Naive thymus-derived CD4-positive, alpha-beta T cell (primary cell): ENCODE measurements at places on chromosomes 2 and 18.
A peak's percentile ranks its signal among the peaks of the same experiment; 100 is the strongest.

- H3K36me3 ChIP-seq, result no peaks in the 10 kb centered on the region
- no peak overlapping the region for H3K27ac ChIP-seq
- H3K27me3 ChIP-seq, result no peaks in the 10 kb centered on the region
- H3K4me3 ChIP-seq, result no peak overlapping the region
Observed at GRCh38 chr18:21490748-21491147, 109.8 kb downstream of the ESCO1 start.

DNA sequence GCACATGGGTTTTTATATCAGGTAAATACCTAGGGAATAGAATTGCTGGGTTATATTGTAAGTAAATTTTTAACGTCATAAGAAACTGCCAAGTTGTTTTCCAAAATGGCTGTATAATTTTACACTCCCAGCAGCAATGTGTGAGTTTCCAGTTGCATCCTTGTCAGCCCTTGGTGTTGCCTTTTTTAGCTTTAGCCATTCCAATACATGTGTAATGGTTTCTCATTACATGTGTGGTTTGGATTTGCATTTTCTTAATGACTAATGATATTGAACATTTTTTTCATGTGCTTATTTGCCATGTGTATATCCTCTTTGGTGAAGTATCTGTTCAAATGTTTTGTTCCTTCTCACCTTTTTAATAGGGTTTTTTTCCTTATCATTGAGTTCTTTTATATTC, 70.8 kb downstream of the ABI2 start:
- DNase-seq, result no peak
- no peak overlapping the region for H3K4me3 ChIP-seq
- H3K4me1 ChIP-seq, result no peaks in the 10 kb centered on the region
- H3K27me3 ChIP-seq, result no peaks in the 10 kb centered on the region
- no peak overlapping the region for H3K27ac ChIP-seq

GRCh38 chr2:26982102-26982742, 11.8 kb downstream of the MAPRE3 start:
- no peak overlapping the region for H3K4me3 ChIP-seq
- H3K27me3 ChIP-seq, result no peaks in the 10 kb centered on the region
- H3K4me1 ChIP-seq, result no peaks in the 10 kb centered on the region
- H3K27ac ChIP-seq, result no peak overlapping the region
- H3K36me3 ChIP-seq, result no peaks in the 10 kb centered on the region
- DNase-seq, result peak; percentile 9

DNA sequence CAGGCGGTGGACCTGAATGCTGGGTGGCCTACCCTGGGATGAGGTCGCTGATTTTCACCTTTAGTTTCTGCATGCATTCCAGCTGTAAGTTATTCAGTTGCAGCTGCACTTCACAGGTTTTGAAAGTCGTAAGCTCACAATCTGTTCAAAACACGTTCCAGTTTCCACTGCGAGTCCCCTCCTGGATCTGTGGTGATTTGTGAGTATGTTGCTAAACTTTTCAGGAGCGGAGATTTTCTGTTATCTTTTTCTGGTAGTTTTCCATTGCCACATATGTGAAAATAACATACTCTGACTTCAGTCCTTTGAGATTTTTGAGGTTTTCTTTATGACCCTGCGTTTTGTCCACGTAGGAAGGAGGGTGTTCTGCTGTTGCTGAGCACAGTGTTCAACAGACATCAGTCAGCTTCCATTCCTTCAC, 102.1 kb downstream of the SNTG2 start:
- H3K4me1 ChIP-seq, result no peaks in the 10 kb centered on the region
- no peak overlapping the region for H3K4me3 ChIP-seq
- H3K27me3 ChIP-seq, result no peaks in the 10 kb centered on the region
- no peak for DNase-seq
- H3K36me3 ChIP-seq, result no peaks in the 10 kb centered on the region

DNA sequence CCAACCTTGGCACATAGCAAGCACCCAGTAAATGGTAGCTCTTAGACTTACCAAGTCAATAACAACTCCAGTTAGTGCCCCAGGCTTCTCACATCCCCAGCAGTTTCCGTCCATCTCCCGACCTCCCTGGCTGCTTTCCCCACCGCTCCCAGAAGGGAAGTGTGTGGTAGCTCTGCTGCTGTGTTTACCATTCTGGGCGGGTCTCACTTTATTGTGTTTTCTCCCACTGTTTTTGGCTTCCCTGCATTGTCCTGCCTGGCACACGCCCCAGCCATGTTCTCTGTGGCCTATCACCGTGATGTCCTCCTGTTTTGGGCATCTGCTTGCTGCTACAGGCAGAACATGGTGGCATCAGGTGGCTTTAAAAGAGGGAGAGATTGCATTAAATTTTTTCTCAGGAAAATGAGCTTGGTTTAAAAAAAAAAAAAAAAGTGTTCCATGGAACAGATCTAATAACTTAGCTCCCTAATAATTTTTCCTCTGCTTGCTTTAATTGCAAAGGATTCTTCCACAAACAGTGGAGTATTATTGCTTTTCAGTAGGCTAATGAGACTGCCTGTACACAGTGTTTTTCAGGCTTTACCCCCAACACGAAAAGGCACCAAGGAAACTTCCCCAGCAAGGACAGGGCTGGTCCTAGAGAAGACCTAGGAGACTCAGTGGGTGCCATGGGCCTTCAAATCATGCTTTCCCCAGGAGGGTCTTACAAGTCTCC, 8.0 kb upstream of the COX7A2L start:
- H3K4me3 ChIP-seq, result no peak overlapping the region
- no peaks in the 10 kb centered on the region for H3K4me1 ChIP-seq
- no peak overlapping the region for H3K27ac ChIP-seq
- no peak for DNase-seq
- no peaks in the 10 kb centered on the region for H3K27me3 ChIP-seq
- no peaks in the 10 kb centered on the region for H3K36me3 ChIP-seq

DNA sequence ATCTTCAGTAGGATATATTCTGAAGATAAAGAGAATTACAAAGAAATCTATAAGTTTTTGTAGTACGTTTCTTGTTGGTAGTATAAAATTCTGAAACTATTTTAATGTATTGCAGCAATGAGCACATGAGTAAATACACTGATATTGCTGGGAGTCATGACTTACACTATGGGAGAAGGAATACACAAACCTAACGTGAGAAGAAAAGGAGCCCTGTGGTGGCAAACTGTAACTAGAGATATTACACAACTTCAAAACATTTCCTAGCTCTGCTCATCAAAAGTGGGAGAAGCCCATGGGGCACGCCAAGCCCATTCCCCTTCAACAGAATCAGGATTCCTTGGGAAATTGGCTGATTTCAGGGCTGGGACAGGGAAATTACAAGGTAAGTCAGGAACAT, 20.5 kb downstream of the SPIRE1 start:
- no peaks in the 10 kb centered on the region for H3K4me1 ChIP-seq
- H3K4me3 ChIP-seq, result no peak overlapping the region
- DNase-seq, result no peak

DNA sequence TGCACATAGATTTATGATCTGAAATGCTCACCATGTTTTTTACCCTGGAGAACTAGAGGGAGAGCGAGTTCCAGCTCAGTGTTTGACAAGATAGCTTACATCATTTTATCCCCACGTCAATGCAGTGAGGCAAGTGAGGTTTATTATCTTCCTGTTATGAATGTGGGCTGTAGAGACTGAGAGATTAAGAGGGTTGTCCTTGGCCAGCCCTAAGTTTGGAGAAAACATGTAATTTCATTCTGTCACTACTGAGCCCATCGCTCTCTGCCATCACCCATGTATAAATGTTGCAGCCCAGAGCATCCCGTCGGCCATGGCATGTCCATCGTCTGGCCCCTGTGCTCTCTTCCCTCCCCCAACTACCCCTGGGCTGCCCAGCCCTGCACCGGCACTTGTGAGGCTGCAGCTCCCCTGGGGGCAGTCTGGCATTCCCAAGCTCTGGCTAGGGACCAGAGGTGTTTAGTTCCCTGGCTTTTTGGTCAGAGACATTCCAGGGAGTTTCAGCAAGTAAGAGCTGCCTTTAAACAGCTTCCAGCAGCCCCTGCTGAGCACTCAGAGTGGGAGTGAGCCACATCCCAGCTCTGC, 136.7 kb downstream of the ANTXR1 start:
- H3K27ac ChIP-seq, result no peak overlapping the region
- H3K36me3 ChIP-seq, result no peaks in the 10 kb centered on the region
- DNase-seq, result no peak
- H3K27me3 ChIP-seq, result no peaks in the 10 kb centered on the region

DNA sequence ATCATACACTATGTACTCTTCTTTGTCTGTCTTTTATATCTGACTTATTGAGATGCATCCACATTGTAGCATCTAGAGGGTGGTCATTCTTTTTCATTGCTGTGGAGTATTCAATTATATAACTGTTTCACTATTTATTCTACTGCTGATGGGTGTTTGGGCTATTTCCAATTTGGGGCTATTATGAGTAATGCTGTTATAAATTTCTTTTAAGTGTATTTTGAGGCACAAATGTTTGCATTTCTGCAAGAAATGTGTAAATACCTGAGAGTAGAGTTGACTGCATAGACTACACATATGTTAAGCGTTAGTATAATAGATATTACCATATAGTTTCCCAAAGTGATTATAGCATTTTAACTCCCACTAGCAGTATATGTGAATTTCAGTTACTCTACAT, 26.9 kb upstream of the PPP1R1C start:
- no peaks in the 10 kb centered on the region for H3K36me3 ChIP-seq
- H3K27ac ChIP-seq, result no peak overlapping the region
- H3K4me1 ChIP-seq, result no peaks in the 10 kb centered on the region
- H3K27me3 ChIP-seq, result no peaks in the 10 kb centered on the region

- H3K4me1 ChIP-seq, result no peaks in the 10 kb centered on the region
- no peak overlapping the region for H3K4me3 ChIP-seq
- H3K36me3 ChIP-seq, result no peaks in the 10 kb centered on the region
- H3K27ac ChIP-seq, result no peak overlapping the region
- no peak for DNase-seq
Observed at GRCh38 chr18:68275616-68276015, 439.3 kb downstream of the TMX3 start.

- DNase-seq, result no peak
- H3K4me3 ChIP-seq, result no peak overlapping the region
- peaks cover 9% of the 10 kb centered on the region for H3K4me1 ChIP-seq
- no peaks in the 10 kb centered on the region for H3K36me3 ChIP-seq
- peaks cover 16% of the 10 kb centered on the region for H3K27me3 ChIP-seq
Observed at GRCh38 chr2:176193048-176193447, 4.6 kb downstream of the HOXD1 start.

DNA sequence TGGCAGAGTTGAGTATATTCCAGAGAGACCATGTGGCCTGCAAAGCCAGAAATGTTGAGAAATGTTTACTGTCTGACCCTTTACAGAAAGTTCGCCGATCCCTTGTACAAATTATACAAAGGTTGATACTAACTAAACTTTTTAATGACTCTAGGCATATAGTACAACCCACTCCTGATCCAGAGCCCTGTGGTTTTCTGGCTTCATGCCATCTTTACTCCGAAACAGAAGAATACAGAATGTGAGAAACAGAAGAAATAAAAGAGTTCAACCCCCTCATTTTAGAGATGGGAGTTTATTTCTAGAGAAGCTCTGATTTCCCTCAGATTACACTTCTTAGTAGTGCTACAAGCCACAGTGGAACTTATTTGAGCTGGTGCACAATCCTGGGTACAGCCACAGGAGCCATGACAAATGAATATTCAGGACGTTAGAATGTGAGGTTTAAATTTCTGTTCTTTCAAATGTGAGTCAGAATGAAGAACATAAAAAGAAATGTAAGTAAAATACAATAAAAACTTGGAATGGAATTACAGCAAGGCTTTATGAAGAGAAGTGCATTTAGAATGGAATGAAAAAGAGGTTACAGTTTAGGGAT, 38.0 kb upstream of the SMCHD1 start:
- no peaks in the 10 kb centered on the region for H3K27me3 ChIP-seq
- H3K27ac ChIP-seq, result no peak overlapping the region
- no peaks in the 10 kb centered on the region for H3K4me1 ChIP-seq
- DNase-seq, result no peak
- H3K4me3 ChIP-seq, result no peak overlapping the region

- DNase-seq, result no peak
- H3K27ac ChIP-seq, result no peak overlapping the region
- no peaks in the 10 kb centered on the region for H3K36me3 ChIP-seq
- no peaks in the 10 kb centered on the region for H3K27me3 ChIP-seq
- no peak overlapping the region for H3K4me3 ChIP-seq
Observed at GRCh38 chr2:225334514-225334913, 65.0 kb upstream of the NYAP2 start.

- no peaks in the 10 kb centered on the region for H3K4me1 ChIP-seq
- no peaks in the 10 kb centered on the region for H3K27me3 ChIP-seq
- no peak overlapping the region for H3K4me3 ChIP-seq
Observed at GRCh38 chr2:33230842-33231241, 245.6 kb upstream of the RASGRP3 start.

DNA sequence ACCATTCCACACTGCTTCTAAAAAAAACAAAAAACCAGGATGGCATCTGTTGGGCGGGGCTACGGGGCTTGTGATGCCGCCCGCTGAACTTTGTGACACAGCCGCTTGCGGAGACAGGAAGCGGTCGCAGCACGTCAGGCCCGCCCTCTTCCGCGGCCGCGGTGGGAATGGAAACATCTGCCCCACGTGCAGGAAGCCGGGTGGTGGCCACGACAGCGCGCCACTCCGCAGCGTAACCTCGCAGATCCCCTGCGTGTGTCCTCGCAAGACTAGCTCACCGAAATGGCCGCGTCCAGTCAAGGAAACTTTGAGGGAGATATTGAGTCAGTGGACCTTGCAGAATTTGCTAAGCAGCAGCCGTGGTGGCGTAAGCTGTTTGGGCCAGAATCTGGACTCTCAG, 168.5 kb downstream of the SUCLG1 start:
- DNase-seq, result no peak
- no peaks in the 10 kb centered on the region for H3K4me1 ChIP-seq
- no peaks in the 10 kb centered on the region for H3K36me3 ChIP-seq
- H3K27ac ChIP-seq, result no peak overlapping the region

DNA sequence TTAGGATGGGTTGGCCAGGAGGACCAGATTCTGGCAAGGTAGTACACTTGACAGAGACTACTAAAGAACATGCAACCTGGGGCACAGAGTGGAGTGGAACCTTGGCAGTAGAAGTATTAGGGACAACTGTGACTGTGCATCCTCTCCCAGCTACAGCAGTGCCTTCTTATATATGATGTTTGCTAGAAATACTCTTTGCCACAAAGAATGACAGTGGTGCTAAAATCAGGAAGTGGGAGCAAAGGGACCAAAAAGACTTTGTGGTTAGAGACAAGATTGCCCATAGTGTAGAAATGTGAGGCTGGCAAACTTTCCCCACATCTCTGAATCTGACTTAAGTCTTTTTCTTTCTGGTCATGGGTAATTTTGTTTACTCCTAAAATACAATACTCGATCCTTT, 9.4 kb upstream of the SLC38A11 start:
- H3K4me3 ChIP-seq, result no peak overlapping the region
- DNase-seq, result no peak
- H3K27ac ChIP-seq, result no peak overlapping the region
- H3K27me3 ChIP-seq, result no peaks in the 10 kb centered on the region
- no peaks in the 10 kb centered on the region for H3K36me3 ChIP-seq
- no peaks in the 10 kb centered on the region for H3K4me1 ChIP-seq

DNA sequence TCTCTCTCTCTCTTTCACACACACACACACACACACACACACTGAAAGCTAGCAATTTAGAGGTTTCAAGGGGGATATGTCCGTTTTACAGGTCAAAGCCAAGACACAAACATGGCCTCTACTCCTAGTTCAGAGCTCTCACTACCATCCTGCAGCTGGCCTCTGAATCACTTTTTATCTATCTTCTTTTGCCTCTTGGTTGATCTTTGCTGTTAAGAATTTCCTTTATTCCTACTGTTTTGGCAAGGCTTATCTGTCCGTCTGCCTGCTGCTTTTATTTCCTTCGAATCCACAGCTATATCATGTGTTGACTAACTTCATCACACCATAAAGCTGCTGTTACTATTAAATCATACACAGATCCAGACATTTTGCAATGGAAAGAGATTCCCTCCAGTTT, 543.0 kb downstream of the PLCL1 start:
- DNase-seq, result no peak
- H3K4me1 ChIP-seq, result no peaks in the 10 kb centered on the region
- H3K4me3 ChIP-seq, result no peak overlapping the region
- no peaks in the 10 kb centered on the region for H3K36me3 ChIP-seq
